Esophagus mucosa (tissue), 1 donor: ENCODE measurements at places on chromosomes 16 and 17. TPM values are rescaled to one million over a fixed set of nuclear protein-coding genes. Genes with fewer than 3 reads are reported as not detected.

The OSGIN1 gene
- 5.6 TPM for total RNA-seq

The KRT39 gene
- total RNA-seq, result not detected

The WWP2 gene
- 31.6 TPM for total RNA-seq

The LGALS9 gene
- 22.6 TPM for total RNA-seq

The MT1F gene
- 3.7 TPM for total RNA-seq

The CMTM2 gene
- total RNA-seq, result not detected

The CLEC18B gene
- 2.8 TPM for total RNA-seq

The ZC3H7A gene
- total RNA-seq, result 19.4 TPM

The TNS4 gene
- 52.1 TPM for total RNA-seq

The BIRC5 gene
- 28.5 TPM for total RNA-seq

The IKZF3 gene
- total RNA-seq, result 1.1 TPM

The MYL4 gene
- total RNA-seq, result not detected

The XAF1 gene
- total RNA-seq, result 13.0 TPM

The KRT31 gene
- total RNA-seq, result 4.4 TPM

The CYLD gene
- total RNA-seq, result 26.7 TPM

The KIF2B gene
- not detected for total RNA-seq

The HAGH gene
- total RNA-seq, result 16.9 TPM

The PLLP gene
- total RNA-seq, result 9.3 TPM

The RAMP2 gene
- total RNA-seq, result 4.5 TPM

The SOX8 gene
- 0.16 TPM for total RNA-seq

The LLGL2 gene
- 82.1 TPM for total RNA-seq

The CIAPIN1 gene
- total RNA-seq, result 52.4 TPM

The CSH2 gene
- not detected for total RNA-seq

The HASPIN gene
- 3.4 TPM for total RNA-seq

The SCN4A gene
- total RNA-seq, result 0.12 TPM

The KARS1 gene
- total RNA-seq, result 91.9 TPM
